ENCODE measurements at places on chromosomes 3 and 15. TPM values are rescaled to one million over a fixed set of nuclear protein-coding genes. Genes with fewer than 3 reads are reported as not detected.

DNA sequence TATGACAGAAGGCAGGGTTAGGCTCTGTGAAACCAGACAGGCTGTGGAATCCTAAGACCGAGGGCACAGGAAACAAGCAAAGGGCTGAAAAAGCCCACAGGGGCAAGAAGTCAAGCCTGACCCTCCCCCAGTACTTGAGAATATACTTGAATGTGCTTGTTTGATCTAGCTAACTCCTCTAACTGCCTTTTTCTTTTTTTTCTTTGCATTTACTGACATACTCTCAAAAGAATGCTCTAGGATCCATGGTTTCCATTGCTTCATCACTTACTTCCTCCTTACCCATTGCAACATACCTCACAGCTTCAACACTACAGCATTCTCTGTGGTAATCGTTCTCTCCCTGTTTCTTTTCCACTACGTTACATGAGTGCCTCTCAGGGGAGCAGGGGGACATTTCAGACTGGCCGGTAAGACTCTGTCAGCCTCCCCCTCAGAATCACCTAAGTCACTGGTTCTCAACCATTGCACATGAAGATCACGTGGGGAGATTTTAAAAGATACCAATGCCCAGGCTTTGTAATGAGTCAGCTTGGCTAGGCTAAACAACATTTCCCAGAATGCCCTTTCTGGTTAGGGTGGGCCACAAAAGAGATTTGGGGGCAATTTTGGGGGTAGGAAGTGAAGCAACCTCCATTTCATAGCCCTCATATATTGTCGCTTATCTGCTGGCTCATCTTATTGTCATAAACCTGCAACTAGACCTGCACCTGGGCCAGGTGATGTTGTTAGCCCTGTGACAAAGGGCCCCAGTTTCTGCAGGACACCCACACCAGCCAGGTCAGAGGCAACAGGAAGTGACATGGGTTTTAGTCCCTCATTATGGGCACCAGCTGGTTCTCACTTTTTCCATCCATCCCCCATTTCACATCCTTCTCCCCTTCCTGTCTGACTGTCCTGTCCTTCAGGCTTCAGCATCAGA is 24.6 kb upstream of the RSL24D1 start:
- no peaks in the 10 kb centered on the region for H3K4me1 ChIP-seq
- no peak overlapping the region for H3K27ac ChIP-seq
- H3K36me3 ChIP-seq: no peaks in the 10 kb centered on the region
- H3K4me3 ChIP-seq: no peak overlapping the region
- no peak for DNase-seq

DNA sequence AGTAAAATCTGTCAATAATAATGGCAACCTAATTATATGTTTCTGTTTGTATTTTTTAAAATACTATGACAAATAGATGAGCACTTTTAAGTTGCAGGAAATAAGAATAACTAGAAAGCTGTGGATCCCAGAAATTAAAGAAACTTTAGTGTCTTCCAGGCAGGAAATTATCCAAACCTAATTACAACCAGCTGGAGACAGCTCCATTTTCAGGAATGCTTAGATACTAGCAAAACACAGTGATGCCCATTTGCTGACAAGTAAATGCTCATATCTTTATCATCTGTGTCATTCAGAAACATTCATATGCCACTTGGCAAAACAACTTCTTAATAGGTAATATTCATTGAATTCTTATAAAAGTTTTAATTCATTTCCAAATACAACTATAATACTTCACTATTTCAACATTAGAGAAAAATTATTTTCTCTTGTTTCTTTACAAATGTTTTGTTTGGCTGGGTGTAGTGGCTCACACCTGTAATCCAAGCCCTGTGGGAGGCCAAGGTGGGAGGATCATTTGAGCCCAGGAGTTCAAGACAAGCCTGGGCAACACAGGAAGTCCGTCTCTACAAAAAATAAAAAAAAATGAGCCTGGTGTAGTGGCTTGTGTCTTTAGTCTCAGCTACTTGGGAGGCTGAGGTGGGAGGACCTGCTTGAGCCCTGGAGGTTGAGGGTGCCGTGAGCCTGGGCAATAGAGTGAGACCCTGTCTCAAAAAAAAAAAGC is 169.1 kb upstream of the TSPAN3 start:
- no peaks in the 10 kb centered on the region for H3K27me3 ChIP-seq
- H3K4me3 ChIP-seq: no peak overlapping the region
- H3K27ac ChIP-seq: no peak overlapping the region
- no peaks in the 10 kb centered on the region for H3K36me3 ChIP-seq

DNA sequence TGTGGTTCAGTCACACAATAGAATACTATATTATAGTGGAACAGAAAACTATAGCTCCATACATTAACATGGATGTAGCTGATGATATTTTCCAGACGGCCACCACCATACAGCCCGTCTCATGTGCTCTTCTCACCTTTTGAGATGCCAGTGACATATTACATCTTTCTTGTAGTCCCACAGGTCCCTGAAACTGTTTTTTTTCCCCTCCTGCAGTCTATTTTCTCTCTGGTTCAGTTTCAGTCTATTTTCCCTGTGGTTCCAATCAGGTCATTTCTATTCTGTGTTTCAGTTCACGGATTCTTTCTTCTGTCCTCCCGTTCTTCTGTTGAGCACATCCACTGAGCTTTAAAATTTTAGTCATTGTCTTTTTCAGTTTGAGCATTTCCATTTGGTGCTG is 72.2 kb downstream of the PPCDC start:
- H3K27me3 ChIP-seq: no peaks in the 10 kb centered on the region
- H3K27ac ChIP-seq: no peak overlapping the region
- H3K4me3 ChIP-seq: no peak overlapping the region
- H3K4me1 ChIP-seq: no peaks in the 10 kb centered on the region

DNA sequence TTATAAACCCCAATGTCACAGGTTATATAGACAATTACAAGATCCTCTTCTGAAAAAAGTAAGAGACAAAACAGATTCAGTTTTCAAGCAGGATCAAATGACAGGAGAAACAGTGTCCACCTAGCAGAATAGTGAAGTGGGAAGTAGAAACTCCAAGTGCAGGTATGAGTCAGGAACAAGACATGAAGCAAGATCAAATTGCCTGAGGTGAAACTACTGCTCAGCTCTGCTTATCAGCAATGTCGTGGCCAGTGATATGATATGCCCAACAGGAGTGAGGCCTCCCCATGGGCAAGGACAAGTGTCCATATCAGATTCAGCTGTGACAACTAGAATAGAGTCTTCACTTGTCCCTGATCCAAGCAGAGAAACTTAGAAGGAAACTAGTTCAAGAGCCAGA is 100.0 kb downstream of the ZMAT3 start:
- no peak for DNase-seq
- H3K4me1 ChIP-seq: no peaks in the 10 kb centered on the region

GRCh38 chr15:55802600-55803376 is 59.8 kb upstream of the PRTG start:
- no peak for DNase-seq
- no peaks in the 10 kb centered on the region for H3K4me1 ChIP-seq
- no peak overlapping the region for H3K4me3 ChIP-seq

- H3K27me3 ChIP-seq: no peaks in the 10 kb centered on the region
- H3K27ac ChIP-seq: peak overlapping the region; percentile 82
- H3K36me3 ChIP-seq: no peaks in the 10 kb centered on the region
- DNase-seq: no peak
These were observed 2.2 kb downstream of the SLC12A6 start for GRCh38 chr15:34335176-34336032.

GRCh38 chr3:66261355-66261754 is 40.6 kb downstream of the SLC25A26 start:
- no peak for DNase-seq
- H3K27me3 ChIP-seq: no peaks in the 10 kb centered on the region
- H3K4me1 ChIP-seq: no peaks in the 10 kb centered on the region
- H3K4me3 ChIP-seq: no peak overlapping the region
- peaks cover 3% of the 10 kb centered on the region for H3K36me3 ChIP-seq

DNA sequence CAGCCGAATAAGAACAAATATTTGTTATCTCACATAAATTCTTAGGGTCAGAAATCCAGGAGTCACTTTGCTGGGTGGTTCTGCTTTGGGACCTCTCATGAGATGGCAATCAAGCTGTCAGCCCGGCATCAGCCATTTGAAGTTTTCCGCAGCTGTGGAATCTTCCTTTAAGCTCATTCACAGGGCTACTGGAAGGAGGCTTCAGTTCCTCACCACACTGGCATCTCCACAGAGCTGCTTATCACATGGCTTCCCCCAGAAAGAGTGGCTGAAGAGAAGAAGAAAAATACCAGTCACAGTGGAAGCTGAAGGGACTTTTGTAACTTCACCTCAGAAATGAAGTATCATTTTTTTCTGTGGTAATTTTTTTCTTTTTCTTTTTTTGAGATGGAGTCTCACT is 267.7 kb downstream of the CHL1 start:
- H3K36me3 ChIP-seq: no peaks in the 10 kb centered on the region
- DNase-seq: no peak

DLG1 gene
- total RNA-seq: 36.5 TPM

DNA sequence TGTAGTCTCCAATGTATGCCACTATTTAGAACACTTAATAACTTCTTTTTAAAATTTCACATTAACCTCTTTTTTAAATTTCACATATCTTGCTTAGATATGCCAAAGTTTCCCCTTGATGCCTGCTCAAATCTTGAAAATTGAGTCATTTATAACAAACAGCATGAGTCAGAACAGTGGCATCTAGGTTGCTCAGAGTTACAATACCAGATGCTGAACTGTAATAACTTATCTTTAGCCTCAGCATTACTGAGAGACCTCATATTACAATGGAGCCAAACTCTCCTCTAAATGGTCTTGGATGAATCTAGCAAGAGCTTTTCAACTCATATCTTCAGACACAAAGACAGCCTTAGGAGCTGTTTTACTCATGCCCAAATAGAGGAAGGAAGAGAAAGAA is 439.3 kb upstream of the ARPP21 start:
- H3K4me3 ChIP-seq: no peak overlapping the region
- H3K36me3 ChIP-seq: no peaks in the 10 kb centered on the region
- no peaks in the 10 kb centered on the region for H3K4me1 ChIP-seq

- H3K36me3 ChIP-seq: no peaks in the 10 kb centered on the region
- no peak overlapping the region for H3K4me3 ChIP-seq
- H3K4me1 ChIP-seq: no peaks in the 10 kb centered on the region
- no peaks in the 10 kb centered on the region for H3K27me3 ChIP-seq
- no peak overlapping the region for H3K27ac ChIP-seq
- no peak for DNase-seq
These were observed 315.4 kb downstream of the OCA2 start for GRCh38 chr15:27783678-27784077.

NANOGP8 gene
- 0.62 TPM for total RNA-seq

GRCh38 chr3:13647298-13648059 is 98.6 kb downstream of the FBLN2 start:
- DNase-seq: no peak
- no peak overlapping the region for H3K4me3 ChIP-seq
- H3K36me3 ChIP-seq: no peaks in the 10 kb centered on the region
- no peak overlapping the region for H3K27ac ChIP-seq
- H3K4me1 ChIP-seq: no peaks in the 10 kb centered on the region

ALPK3 gene
- total RNA-seq: 5.0 TPM

SLC2A2 gene
- total RNA-seq: 373 TPM

SLC25A38 gene
- 20.9 TPM for total RNA-seq

DNA sequence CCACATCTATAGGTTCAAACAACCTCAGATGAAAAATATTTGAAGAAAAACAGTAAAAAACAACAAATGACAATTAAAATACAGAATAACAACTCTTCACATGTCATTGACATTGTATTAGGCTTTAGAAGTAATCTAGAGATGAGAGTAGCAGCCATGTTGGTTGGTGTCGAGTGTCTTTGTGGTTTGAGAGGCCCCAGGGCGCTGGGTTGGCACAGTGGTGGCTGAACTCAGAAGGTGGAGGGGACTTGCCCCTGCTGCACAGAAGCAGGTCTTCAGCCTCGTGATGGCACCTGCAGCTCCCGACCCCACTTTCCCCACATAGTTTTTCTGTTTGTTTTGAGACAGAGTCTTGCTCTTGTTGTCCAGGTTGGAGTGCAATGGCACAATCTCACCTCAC is 187.2 kb downstream of the OSBPL10 start:
- no peaks in the 10 kb centered on the region for H3K36me3 ChIP-seq
- H3K4me1 ChIP-seq: no peaks in the 10 kb centered on the region
- no peak overlapping the region for H3K4me3 ChIP-seq
- no peaks in the 10 kb centered on the region for H3K27me3 ChIP-seq
- DNase-seq: no peak

GRCh38 chr15:83208367-83208661 is 691 bp upstream of the HDGFL3 start:
- H3K4me1 ChIP-seq: no peaks in the 10 kb centered on the region
- no peaks in the 10 kb centered on the region for H3K36me3 ChIP-seq
- no peak overlapping the region for H3K27ac ChIP-seq
- DNase-seq: no peak
- peaks cover 11% of the 10 kb centered on the region for H3K27me3 ChIP-seq
- H3K4me3 ChIP-seq: peak overlapping the region; percentile 33

PYGO1 gene
- 0.22 TPM for total RNA-seq

- no peak overlapping the region for H3K27ac ChIP-seq
- peaks cover 3% of the 10 kb centered on the region for H3K27me3 ChIP-seq
- no peak overlapping the region for H3K4me3 ChIP-seq
- no peaks in the 10 kb centered on the region for H3K4me1 ChIP-seq
- H3K36me3 ChIP-seq: no peaks in the 10 kb centered on the region
These were observed 5.9 kb downstream of the MEX3B start for GRCh38 chr15:82039871-82040270.

GRCh38 chr15:81595752-81596151 is 221.7 kb upstream of the TMC3 start:
- no peaks in the 10 kb centered on the region for H3K4me1 ChIP-seq
- H3K4me3 ChIP-seq: no peak overlapping the region

DNA sequence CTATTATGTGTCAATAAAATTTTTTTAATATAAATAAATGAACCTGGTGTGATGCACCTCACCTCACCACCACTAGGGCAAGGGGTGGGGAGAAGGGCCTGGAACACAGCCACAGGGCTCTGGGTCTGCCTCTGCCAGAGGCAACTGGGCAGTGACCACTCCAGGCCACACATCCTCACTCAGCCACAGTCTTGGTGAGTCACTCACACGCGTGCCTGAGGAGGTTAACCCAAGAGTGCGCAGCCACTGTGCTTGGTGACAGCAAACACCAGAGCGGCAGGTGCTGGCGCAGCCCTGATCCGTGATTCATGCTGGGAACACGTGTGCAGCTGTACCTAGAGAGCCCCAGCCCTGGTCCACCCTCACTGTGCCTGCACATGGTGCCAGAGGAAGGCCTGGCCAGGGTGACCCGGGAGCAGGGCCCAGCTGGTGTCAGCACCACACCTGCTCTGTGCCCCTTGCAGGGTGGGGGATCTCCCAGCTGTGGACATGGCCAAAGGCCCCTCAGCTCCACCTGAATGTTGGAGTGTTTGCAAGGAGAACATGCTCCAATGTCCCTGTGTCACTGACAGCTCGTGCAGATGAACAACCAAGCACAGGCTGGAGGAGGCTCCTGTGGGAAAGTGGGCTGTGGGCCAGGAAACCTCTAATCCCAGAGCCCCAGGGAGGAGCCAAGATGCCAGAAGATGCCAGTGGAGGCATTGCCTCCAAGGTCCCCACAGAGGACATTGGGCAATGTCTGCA is 2.1 kb downstream of the SLC41A3 start:
- H3K27ac ChIP-seq: no peak overlapping the region
- H3K4me3 ChIP-seq: no peak overlapping the region
- no peak for DNase-seq

GUCA1C gene
- not detected for total RNA-seq

CNTN3 gene
- 6.0 TPM for total RNA-seq

- H3K27ac ChIP-seq: no peak overlapping the region
- DNase-seq: no peak
- H3K36me3 ChIP-seq: no peaks in the 10 kb centered on the region
These were observed 221.3 kb upstream of the NSMCE3 start for GRCh38 chr15:29490747-29491471.

- no peak overlapping the region for H3K27ac ChIP-seq
- H3K4me1 ChIP-seq: no peaks in the 10 kb centered on the region
- no peaks in the 10 kb centered on the region for H3K36me3 ChIP-seq
- H3K4me3 ChIP-seq: no peak overlapping the region
These were observed 864.9 kb downstream of the FHIT start for GRCh38 chr3:60386306-60386705.

All from right lobe of liver (tissue), 6 donors.